ENCODE measurements at places on chromosomes 3 and 15.
A peak's percentile ranks its signal among the peaks of the same experiment; 100 is the strongest.

DNA sequence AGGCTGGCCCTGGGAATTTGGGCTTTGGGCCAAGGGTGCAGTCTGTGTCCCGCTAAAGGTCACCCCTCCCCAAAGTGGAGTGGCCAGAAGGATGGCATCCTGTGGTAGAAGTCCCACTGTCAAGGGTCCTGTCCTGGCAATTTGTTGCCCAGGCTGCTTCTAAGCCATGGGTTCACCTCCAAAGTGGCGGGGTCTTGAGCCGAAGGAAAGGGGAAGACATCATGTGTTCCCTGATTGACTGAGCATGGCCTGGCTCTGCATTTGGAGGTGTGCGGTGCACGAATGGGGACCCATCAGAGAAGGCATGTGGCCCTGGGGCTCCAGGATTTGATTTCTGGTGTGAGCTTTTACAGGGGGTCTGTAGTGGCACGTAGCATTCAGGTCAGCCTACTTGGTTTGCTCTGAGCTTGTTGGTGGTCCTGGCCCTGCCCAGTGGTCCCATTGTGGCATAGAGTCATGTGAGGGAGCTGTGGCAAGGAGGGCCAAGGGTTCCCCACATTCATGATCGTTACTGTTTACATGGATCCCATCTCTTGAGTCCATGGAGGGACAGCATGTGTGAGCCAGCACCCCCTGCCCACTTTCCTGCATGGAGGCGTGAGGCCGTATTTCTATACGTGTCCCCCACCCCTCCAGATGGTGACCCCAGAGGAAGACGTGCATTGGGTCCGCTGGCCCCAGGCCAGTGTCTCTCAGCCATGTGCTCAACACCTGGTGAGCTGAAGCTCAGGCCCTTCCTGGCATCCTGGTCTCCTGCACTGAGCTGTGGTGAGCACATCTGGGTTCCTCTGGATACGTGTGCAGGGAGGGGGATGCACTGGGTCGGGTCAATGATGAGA, 225.1 kb downstream of the SNRPN start:
- no peak for DNase-seq

DNA sequence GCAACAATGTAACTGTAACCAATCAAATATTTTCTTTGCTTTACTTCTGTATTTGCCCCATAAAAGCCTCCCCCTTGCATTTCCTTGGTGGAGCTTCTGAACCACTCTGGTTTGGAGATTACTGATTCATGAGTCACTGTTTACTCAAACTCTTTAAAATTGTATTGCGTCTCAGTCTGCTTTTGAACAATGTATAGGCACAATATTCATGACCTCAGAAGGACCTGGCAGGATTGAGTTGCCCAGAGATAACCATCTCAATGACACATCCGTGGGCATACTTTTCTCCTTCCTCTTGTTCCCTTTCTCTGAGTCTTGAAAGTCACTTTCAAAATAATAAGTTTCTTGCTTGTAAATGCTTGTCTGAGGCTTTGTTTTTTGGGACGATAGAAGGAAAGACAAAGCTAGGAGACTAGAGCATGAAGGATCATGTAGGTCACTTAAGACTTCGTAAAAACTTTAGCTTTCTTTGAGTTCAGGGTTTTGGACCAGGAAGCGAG, 57.1 kb upstream of the POU1F1 start:
- peak; percentile 73 for DNase-seq

GRCh38 chr15:41281236-41281635, 50.2 kb downstream of the CHP1 start:
- DNase-seq: peak; percentile 69

- peak; percentile 72 for DNase-seq
Measured at GRCh38 chr3:194330579-194330978, 20.5 kb downstream of the CPN2 start.

DNA sequence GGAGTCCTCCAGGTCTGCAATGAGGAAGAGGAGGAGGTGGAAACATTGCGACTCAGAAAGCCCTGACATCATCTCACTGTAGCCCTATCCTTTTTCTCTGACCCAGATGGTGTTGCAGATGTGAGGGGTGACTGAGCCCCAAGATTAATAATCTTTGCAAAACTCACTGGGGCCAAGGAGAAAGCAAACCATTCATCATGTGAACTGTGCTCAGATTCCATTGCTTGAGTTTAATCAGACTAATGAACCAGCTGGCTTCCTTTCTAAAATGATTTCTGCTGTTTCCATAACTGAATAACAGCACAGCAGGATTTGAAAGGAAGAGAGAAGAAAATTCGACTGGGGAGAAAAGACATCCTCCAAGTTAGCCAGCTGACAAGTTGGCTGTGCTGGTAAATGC, 13.4 kb upstream of the DGKG start:
- no peak for DNase-seq

DNA sequence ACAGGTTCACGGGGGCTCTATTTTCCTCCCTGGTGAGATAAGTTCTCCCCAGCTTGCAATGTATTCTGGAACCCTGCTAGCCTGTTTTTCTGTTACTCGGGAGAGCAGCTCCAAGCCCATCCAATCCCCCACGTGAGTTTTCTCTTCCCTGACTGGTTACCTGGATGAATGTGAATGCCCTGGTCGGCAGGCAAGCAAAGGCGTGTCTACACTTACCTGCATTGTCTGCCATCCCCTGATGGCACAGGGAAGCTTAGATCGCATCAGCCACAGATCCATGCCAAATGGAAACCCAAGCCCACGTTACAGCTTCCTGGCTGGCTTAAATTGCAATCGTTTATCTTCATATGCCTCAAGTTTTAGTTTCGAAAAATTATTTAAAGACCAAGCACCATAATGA, 149.9 kb downstream of the FOXP1 start:
- DNase-seq: no peak

DNA sequence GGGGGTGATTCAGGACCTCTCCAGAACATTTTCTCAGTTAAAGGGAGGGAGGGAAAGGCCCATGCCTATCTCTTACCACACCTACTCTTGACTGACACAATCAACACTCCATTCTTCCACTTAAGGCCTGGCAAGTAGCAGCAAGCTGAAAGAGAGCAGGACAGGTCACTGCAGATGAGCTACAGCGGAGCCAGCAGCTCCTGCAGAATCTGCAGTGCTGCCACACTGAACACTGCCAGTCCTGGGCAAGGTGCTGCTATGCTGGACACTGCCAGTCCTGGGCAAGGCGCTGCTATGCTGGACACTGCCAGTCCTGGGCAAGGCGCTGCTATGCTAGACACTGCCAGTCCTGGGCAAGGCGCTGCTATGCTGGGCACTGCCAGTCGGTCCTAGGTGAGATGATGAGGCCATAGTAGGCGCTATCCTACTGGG, 143.7 kb downstream of the MYLK start:
- no peak for DNase-seq

DNA sequence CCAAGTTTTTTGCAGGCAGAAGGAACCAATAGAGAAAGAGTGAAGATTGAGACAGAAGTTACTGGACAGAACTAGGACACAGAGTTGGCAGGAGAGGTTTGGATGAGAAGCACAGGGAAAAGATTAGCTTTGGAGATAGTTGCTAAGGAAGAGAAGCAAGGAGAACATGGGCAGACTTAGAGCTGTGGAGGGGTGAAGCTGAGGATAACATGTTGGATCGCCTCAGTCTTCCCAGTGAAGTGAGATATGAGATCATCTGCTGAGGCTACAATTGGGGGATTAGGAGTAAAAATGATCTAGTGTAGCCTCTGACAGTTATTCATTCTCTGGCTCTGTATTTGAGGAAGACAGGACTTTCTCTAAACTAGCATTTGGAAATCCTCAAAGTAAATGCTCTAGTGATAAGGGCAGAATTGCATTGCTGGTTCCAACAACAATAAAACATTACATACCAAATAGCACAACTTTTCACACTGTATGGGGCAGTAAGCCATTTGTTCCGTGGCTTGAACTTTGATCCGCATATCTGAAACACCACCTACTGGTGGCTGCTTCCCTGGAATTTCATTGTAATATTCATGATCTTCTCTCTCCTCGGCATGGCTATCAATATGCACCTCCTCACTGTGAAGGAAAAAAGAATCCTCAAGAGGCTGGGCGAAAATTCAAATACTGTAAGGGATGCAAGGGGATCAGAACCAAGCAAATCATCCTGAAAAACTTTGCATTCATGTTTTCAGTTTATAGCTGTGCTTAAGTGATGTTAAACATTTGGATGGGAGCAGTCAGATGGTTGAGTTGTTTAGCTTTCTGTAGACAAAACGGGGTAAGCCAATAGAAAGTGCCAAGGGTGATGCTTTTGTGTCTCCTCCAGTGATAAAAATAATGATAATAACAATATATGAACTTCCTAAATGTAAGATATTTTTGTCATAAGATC, 22.2 kb upstream of the EID1 start:
- peak; percentile 31 for DNase-seq

- no peak for DNase-seq
Measured at GRCh38 chr15:62847900-62848489, 194.6 kb upstream of the TPM1 start.

- DNase-seq: no peak
Measured at GRCh38 chr3:19911452-19911851, 22.6 kb downstream of the EFHB start.

GRCh38 chr3:157145606-157146322, 14.2 kb downstream of the CCNL1 start:
- DNase-seq: no peak

GRCh38 chr3:94028093-94028837, at the start of gene STX19:
STX19 (minus strand) TSS chr3:94028597; CDS start chr3:94015269, 13,328 bp downstream.
- no peak for DNase-seq

DNA sequence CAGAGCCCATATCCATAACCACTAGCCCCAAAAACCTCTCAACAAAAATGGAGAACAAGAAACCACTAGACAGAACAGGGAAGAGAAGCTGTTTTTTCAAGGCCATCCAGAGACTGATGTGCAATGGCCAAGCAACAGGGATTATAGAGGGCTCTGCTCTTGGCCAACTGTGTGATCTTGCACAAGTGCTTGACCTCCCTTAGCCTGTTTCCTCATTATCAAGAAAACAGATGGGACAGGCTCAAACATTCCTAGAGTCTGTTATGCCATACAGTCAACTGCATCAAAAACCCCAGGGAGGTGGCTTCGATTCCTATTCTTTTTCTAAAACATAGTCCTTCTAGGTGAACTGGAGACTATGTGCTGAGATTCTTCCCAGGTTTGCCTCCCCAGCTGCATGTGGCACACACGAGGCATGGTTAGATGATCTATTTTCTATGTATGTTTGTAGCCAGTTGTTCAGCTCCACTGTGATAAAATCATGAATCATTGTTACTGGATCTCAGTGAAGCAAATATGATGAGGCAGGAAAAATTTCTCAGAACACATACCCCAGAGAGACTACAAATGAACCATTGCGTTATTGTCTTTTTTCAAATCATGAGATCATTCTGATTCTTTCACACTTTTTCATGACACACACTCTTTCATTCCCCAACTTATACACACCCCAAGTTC, 132.9 kb upstream of the TGFBR2 start:
- DNase-seq: no peak

DNA sequence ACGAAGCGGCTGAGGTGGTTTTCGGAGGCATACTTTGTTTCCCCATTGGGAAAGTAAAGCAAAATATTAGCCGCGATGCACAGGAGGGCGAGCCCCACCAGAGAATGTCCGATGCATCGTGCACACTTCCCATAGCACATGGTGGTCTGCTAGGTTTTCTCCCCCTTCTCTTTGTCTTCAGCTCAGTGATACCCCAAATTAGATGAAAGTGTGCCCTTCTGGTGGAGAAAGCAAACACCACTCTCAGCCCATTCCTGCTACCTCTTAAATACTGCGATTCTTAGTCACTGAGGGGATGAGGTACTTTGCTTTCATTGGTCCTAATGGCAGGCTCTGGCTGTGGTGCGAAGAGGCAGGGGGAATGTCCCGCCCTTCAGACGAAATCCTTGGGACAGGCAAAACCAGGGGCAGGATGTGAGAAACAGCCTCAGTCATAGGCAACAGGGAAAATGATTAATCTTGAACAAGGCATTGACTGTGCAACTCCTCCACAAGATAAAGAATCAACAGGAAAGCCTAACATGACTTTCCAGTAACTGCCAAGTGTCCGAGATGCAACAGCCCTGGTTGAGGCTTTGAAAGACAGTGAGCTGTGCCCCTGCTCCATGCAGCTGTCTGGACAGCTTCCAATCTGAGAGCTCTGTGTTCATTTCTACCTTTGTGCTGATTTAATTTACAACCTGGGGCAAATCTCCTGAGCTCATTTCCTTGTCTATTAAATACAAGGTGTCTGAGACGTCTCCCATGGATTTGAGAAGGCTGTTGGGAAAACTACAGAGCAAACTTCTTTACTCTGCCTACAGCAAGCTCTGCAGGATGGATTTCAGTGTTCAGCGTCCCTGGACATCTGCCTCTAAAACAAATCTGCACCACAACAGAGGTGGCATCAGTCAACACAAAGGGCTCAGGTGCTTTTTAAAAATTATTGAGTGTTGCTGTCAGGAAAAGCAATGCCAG, at the start of gene TM4SF1:
Gene TM4SF1 (minus strand): TSS at position 242 of the 957 bp plus-strand sequence. CDS start 102 bp downstream, at position 140.
- peak; percentile 88 for DNase-seq

GRCh38 chr3:98259707-98260106, 4.3 kb upstream of the OR5H6 start:
- DNase-seq: no peak

DNA sequence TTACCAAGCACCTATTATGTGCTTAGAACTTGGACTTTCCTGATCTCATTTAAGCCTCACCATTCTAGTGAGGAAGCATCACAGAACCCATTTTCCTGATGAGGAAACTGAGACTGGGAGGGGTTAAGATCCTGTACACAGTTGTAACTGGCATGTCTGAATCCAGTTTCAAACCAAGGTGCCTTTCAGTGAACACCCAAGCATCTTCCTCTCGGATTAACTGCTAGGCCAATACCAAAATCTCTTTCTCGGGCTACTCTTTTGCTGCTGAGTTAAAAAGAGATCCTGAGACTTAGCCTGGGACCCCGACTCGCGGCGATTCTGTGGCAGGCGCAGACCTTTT, 578 bp upstream of the CEMIP start:
- DNase-seq: no peak

- DNase-seq: no peak
Measured at GRCh38 chr3:152402695-152403451, 134.1 kb downstream of the MBNL1 start.

DNA sequence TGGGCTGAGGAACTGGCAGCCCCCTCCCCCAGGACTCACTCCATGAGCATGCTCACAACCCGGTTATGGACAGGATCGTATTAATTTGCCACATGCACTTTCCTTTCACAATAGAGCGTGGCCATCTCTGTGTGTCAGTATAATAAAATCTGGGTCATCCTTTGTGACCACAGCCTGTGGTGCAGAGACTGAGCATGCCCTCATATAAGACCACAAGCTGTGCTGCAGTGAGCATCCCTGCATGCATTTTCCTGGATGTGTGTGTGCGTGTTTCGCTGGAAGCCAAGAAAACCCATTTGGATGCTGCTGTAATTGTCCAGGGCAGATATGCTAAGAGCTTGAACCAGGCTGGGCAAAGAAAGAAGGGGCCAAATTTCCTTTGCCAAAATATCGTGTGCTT, 39.7 kb downstream of the CYP11A1 start:
- DNase-seq: peak; percentile 54
